Spinal cord (tissue), 10 donors: ENCODE measurements at places on chromosomes 3 and 15. TPM values are rescaled to one million over a fixed set of nuclear protein-coding genes. Genes with fewer than 3 reads are reported as not detected.

CHST2 gene
- total RNA-seq: 21.5 TPM

GABRB3 gene
- total RNA-seq: 79.5 TPM

GPR15 gene
- total RNA-seq: not detected

TRPM7 gene
- total RNA-seq: 59.7 TPM

APEH gene
- total RNA-seq: 100 TPM

CLDN18 gene
- not detected for total RNA-seq

GRCh38 chr3:72659596-72659995 is 188.6 kb downstream of the SHQ1 start:
- DNase-seq: no peak

GRCh38 chr15:42547918-42548248 is 710 bp downstream of the LRRC57 start:
- DNase-seq: no peak

DNA sequence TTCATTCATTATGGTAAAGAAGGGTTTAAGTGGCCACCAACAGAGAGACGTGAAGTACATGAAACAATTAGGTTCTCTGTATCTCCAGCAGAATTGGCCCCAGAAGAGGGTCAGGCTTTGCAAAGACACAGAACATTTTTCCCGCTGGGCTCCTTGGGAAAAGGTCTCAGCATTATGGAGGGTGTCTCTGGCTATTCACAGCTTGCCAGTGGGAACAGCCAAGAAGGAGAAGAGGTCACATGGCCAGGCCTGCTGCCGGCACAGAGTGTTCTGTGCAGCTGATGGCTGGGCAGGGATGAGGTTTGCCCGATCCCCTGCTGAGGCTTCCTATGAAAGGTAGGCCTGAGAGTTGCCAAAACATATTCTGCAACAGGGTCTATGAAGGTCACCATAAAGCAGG is 77.8 kb upstream of the LPP start:
- no peak for DNase-seq

- DNase-seq: no peak
Observed at GRCh38 chr15:99953886-99954285, 220.6 kb upstream of the LYSMD4 start.

GRCh38 chr3:99768808-99769501 is 48.7 kb upstream of the CMSS1 start:
- no peak for DNase-seq

DNA sequence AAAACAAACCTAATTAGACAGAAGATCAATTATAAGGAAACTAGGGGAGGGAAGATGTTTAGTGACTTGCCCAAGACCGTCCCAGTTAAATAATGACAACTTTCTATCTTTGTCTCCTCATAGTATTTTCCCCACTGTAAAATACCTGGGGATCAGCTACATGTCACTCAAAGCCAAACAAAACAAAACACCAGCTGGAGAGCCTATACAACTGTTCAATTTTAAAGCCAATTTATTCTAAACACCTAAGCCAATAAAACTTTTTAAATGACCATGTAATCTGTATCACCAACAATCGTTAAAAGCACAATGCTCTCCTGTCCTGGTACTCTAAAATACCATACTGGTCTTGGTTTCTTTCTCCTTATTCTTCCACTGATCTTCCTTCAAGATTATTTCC is 168.4 kb downstream of the STAG1 start:
- DNase-seq: no peak

DNA sequence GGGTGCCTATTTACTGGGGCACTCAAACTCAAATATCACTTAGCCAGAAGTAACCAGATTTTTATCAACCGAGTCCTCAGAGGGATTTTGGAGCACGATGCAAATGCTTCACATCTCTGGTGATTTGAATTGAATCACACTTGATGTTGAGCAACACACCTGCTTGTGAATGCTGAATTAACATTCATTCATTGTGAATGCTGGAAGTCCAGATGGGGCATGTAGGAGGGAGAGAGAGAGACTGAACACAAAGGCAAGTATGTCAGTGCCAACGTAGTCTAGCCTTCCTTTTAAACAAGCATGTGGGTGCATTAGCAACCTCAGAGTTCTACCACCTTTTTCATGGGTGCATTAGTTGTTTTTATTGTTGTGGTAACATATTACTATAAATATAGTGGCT is 156.2 kb downstream of the ADAMTSL3 start:
- no peak for DNase-seq
